ENCODE measurements at places on chromosomes 4 and X. TPM values are rescaled to one million over a fixed set of nuclear protein-coding genes. Genes with fewer than 3 reads are reported as not detected.

DNA sequence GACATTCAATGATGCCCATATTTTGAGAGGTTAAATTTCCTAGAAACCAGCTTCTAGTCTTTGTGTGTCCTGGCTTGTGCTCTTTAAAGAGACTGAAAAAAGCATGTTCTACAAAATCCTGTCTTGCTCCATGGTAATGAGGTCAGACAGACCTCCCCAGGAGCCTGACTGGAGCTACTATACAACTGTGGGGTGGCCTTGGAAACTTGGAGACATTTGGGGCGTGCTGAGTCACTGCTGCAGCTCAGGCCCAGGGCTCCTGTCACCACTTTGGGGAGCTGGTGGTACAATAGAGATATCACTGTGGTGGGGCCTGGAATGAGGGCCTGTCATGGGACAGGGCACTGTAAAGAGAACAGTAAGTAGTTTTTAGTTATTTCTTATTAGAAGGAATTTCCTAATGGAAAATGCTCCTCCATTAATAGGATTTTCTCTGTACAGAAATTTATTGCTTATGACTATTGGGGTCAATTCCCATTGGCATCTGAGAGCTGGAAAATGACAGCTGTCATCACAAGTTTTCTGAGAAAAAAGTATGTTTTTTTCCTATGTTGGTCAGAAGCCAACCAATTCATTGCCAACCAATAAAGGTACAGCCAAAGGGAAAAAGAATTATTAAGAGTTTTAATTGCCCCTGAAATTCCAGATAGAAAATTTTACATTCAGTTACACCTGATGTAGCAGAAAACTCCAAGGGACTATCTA, 207.4 kb upstream of the JADE1 start:
- no peaks in the 10 kb centered on the region for H3K27me3 ChIP-seq
- H3K4me1 ChIP-seq, result peaks cover 40% of the 10 kb centered on the region
- H3K36me3 ChIP-seq, result no peaks in the 10 kb centered on the region
- no peak for DNase-seq

DNA sequence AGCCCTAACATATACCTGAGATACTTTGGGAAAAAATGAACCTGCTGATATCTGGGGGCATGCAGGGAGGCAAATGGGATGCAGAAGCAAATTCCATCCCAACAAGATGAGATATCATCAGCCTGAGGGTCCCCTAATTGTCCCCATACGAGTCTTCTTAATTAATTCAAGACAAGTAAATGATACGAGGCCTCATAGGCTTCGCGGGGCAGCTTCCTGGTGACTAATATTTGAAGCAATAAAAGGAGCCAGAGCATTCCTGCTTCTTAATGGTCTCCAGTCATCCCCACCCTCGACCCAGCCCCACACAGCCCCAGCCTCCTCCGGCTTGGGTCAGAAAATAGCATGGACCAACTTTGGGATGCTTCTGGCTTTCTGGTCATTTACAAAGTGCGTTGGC, 99.6 kb upstream of the MSX1 start:
- H3K27me3 ChIP-seq, result peaks cover 17% of the 10 kb centered on the region
- H3K4me1 ChIP-seq, result peaks cover 54% of the 10 kb centered on the region
- H3K4me3 ChIP-seq, result no peak overlapping the region
- no peak for DNase-seq
- no peaks in the 10 kb centered on the region for H3K36me3 ChIP-seq

- peak overlapping the region; percentile 64 for H3K4me3 ChIP-seq
- peak; percentile 23 for DNase-seq
- H3K27me3 ChIP-seq, result peaks cover 81% of the 10 kb centered on the region
- peaks cover 15% of the 10 kb centered on the region for H3K4me1 ChIP-seq
- H3K27ac ChIP-seq, result no peak overlapping the region
These were observed 637 bp downstream of the MAMLD1 start for GRCh38 chrX:150363561-150364346.

The C4orf17 gene
- not detected for total RNA-seq

The FGFR3 gene
- total RNA-seq, result 18.2 TPM

Measured in WTC11 (cell line).